ENCODE measurements at places on chromosomes 1 and 21.

DNA sequence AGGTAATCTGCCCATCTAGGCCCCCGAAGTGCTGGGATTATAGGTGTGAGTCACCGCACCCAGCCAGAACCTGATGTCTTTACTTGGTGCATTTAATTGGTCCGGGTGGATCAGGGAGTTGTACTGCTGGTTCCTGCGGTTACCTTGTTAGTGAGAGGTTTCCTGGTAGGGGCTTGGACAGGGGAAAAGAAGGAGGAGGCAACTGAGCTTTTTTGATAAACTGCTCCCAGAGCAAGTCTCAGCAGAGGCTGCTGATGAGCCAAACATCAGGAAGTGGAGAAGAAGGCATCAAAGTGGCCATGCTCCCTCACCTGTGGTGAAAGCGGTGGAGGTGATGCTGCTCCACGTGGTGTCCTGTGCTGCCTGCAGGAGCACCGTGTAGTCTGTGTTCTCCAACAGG, 161.5 kb upstream of the KIAA0040 start:
- no peak for DNase-seq

GRCh38 chr1:210907251-210907805, 226.6 kb downstream of the KCNH1 start:
- no peak for DNase-seq

GRCh38 chr1:240515505-240515904, 96.5 kb downstream of the GREM2 start:
- no peak for DNase-seq

- DNase-seq, result no peak
Observed at GRCh38 chr1:190708418-190709057, 230.9 kb upstream of the BRINP3 start.

- DNase-seq, result no peak
Observed at GRCh38 chr1:199174336-199174735, 535.5 kb downstream of the PTPRC start.

DNA sequence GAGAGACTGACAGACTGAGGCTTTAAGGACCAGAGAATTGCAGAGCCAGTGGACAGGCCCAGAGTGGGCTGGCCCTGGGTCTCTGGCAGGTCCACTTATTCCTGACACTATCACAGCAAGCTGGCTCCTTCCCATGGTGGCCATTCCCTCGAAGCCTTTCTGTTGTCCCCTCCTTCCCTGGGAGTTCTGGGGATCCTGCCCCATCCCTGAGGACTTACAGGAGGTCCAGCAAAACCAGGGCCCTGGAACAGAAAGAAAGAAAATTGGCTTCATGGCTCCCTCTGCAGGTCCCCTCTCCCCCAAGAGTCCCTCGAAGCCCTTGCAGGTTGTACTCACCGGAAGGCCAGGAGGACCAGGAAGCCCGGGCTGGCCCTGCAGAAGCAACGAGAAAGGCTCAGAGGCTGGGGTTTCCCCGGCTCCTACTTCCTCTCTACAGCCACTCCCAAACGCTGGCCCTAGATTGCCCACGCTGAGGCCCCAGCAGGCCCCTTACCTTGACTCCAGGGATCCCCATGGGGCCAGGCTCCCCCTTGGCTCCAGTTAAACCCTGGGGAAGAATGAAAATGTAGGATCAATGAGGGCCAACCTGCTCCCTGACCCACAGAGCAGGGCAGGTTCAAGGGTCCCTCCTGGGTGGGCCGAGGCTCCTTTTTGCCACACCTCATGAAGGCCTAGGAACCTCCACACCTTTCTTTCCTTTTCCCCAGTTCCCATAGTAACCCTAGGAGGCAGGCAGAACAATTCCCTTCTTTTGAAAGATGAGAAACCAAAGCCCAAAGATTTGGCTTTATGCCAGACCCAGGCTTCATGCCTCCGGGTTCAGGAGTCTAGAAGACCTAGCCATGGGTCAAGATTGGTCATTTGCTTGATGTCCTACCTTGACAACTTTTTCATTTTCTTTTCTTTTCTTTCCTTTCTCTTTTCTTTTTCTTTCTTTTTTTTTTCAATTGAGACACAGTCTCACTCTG, 4.6 kb downstream of the COL9A2 start:
- DNase-seq, result no peak

DNA sequence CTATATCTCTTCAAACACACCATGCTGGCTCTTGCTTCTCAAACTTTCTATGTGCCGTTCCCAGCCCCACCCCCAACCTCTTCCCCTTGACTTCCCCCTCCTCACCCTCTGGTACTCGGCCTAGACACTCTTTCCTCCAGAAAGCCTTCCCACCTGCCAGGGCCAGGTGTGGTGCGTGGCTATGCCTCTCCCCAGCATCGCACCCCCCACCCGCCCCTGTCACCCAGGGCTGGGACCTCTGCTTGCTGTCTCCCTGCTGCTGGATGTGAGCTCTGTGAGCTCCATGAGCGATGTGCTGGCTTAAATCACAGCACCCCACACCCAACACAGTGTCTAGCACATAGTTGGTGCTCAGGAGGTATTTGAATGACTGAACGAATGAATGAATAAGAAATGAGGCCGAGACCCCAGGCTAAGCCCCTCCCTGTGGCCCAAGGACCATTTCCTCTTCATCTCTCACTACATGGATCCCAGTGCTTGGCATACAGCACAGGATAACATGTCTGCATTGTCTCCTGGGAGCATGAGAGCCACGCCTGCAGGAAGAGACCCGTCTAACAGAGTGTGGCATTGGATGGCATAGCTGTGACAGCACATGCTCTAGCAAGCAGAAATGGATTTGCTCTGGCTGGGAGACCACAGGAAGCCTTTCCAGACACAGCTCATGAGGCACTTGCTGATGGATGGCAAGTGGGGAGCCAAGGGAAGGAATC, 19.7 kb downstream of the TNNT2 start:
- DNase-seq, result peak; percentile 10

DNA sequence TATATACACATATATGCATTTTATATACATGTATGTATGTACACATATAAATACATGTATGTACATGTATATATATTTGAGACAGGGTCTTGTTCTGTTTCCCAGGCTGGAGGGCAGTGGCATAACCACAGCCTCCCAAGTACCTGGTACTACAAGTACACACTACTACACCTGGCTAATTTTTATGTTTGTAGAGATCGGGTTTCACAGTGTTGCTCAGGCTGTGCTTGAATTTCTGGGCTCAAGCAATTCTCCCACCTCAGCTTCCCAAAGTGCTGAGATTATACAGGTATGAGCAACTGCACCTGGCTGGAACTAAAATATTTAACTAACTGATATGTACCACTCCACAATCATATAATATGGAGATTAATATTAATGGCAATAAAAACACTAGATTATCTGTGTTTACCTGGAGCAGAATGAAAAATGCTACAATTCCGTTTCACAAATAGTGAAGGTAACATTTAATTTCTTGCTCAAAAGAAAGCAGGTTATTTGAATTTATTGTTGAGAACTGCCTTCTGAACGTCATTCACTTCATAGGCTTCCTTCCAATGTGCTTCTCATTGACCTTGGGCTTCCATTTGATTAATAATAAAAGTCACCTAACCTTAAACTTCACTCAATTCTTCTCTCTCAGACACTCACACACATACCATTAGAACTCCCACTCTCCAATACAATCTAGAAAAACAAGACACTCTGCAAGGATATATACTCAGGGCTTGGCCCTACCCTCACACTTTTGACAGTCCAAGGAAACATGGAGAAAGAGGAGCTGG, 57.0 kb downstream of the PTGER3 start:
- DNase-seq, result no peak

DNA sequence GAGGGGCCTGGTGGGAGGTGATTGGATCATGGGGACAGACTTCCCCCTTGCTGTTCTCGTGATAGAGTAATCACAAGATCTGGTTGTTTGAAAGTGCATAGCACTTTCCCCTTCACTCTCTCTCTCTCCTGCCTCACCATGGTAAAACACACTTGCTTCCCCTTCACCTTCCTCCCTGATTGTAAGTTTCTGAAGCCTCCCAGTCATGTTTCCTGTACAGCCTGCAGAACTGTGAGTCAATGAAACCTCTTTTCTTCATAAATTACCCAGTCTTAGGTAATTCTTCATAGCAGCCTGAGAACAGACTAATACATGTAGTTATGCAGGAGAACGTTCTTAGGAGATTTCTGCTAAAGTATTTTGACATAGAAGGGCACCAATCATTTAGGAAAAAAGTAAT, 59.9 kb upstream of the FBXO28 start:
- DNase-seq, result no peak

DNA sequence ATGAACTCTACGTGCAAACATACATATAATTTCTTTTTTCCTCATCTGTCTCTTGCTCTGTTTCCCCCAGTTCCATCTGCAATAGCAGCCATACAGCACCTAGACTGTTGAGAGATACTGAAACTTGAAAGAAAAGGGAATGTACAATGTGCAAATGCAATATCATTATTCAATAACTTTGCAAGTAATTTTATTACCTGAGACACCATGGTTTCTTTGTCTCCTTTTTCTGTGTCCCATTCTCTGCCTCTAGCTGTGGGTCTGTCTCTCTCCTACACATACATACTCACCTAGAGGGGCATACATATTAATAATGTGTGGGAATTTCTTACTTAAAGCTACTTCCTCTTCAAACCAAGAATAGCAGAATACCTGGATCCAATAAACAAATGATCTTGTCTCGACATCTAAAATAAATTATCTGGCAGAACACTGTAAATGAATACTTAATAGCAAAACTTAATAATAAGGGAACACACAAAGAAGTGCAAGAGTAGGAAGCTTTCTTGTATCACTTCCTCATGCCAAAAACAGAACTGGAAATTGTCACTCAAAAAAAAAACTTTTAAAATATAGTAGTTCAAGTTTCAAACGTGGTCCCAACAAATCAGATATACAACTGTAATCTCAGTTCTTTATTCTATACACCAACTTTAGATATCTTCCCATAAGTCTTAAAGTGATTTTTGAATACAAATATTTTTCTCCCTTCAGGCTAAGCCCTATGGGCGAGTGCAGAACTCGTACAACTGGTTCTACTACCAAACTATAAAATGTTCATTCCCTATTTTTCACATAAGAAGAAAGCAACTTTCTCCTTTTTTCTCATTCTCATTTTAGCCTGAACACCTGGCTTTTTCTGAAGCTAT, 194.6 kb downstream of the NRIP1 start:
- DNase-seq, result no peak

- no peak for DNase-seq
Observed at GRCh38 chr1:205534444-205534985, 30.0 kb downstream of the CDK18 start.

DNA sequence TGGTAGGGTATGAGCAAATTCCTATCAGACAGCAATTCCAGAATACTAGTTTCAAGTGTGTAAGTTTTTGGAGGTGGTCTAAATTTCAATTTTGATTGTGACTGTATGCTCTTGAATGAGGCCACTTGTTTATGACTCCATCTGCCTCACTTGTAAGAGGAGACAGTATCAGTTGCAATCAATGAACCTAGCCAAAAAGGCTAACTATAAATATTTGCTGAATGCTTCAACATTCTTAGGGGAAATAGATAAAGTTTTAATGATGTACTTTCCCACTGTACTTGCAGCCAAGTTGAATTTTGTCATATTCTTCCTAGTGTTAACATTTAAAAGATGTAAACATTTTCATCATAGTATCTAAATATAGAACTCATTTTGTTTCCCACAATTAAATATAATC, 32.1 kb upstream of the RWDD3 start:
- no peak for DNase-seq

DNA sequence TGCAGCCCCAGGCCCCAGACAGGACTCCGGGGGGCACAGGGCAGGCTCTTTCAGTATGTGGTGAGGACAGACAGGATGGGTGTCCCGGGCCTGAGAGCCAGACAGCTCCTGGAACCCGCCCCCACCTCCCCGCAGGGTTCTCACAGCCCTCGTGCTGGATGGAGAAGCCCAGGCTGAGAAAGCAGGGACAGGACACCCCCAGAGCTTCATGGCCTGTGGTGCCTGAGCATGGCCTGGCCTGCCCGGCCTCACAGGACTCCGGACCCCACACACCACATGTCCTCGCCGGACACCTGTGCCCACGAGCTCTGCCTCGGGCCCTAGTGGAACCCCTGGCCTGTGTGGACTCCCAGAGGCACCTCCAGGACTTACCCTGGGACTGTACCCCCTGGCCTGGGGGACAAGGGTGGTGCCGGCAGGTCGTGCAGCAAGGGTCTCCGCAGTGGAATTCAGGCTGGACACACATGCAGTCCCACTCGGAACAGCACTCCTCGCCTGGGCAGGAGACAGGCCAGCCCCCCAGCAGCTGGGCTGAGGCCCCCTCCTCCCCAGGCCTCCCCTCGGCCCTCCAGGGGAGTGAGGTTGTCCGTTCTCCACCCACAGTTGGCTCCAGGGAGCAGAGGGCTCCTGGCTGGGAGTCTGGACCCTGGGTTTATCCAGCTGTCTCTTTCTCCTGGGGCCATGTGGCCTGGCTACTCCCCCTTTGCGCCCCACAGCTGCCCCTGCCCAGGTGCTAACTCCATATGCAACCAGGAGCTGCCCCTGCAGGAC, 1.2 kb downstream of the TNFRSF18 start:
- peak; percentile 16 for DNase-seq

GRCh38 chr1:217011097-217011496, 287.9 kb upstream of the ESRRG start:
- no peak for DNase-seq

GRCh38 chr1:156601122-156601830, at the start of gene GPATCH4:
GPATCH4 (minus strand) TSS chr1:156601479.
- peak; percentile 87 for DNase-seq

DNA sequence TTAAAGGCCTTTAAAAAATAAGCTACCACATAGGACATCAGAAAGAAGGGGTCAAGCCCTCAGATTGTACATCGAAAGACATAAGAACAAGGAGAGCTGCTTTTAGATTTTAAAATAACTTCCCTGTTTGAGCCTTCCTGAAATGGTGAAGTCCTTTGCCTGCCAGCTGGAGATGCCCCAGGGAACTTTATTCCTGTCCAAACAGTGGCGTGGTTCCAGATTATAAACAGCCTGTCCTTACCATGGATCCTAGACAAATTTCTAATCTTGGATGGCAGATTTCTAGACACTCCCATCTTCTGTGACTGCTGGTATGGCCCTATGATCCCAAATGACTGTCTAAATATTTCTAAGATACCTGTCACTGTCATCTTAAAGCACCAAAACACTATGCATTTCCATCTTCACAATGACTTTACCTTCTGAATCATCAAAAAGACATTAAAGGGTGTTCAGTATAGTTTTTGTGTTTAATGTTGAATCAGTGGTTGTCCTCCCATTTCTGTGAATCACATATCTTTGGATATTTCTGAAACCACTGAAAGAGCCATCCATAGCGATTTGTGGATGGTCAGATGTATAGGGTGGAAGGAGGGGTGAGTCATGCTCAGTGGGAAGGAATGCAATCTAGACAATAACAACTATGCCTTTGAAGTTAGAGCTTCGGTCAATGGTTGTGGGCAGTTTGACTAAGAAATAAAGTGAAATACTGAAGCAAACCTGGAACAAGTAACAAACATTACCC, 23.2 kb downstream of the ILDR2 start:
- DNase-seq, result no peak

DNA sequence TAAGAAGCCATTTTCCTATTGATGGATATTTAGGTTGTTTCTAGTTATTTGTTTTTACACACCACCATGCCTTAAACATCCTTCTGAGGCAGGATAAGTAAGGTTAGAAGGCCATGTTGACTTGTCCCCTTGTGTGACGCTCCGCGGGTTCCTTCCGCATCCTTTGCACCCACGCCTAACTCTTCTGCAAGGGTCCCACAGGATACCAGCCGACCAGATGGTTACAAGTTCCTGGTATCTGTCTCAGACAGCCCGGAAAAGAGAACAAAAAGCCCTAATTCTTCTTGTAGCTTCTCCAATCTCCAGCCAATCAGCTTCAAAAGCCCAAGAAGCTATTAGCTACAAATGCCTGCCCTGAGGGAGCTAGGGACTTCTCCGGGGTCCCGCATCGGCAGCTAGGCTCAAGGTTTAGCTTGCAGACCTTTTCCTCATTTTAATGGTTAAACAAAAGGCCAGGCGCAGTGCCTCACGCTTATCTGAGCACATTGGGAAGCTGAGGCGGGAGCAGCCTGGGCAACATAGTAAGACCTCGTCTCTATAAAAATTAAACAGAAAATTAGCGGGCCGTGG, 4.9 kb upstream of the OTUD3 start:
- no peak for DNase-seq

All from right hindlimb (tissue), 1 donor.